ENCODE measurements at places on chromosomes 7 and 10. TPM values are rescaled to one million over a fixed set of nuclear protein-coding genes. Genes with fewer than 3 reads are reported as not detected.

The ANXA7 gene
- total RNA-seq: 148 TPM

The DGKI gene
- 2.9 TPM for total RNA-seq

The NEURL1 gene
- 1.00 TPM for total RNA-seq

The CHAT gene
- total RNA-seq: not detected

The ZCCHC24 gene
- 19.6 TPM for total RNA-seq

The SLC26A5 gene
- total RNA-seq: not detected

The MOGAT3 gene
- total RNA-seq: not detected

The CLEC2L gene
- total RNA-seq: not detected

The ITGB8 gene
- total RNA-seq: 3.7 TPM

The WEE2 gene
- total RNA-seq: not detected

The DOCK1 gene
- 85.2 TPM for total RNA-seq

The MMD2 gene
- not detected for total RNA-seq

The DNAJC9 gene
- total RNA-seq: 30.6 TPM

The AKR1C4 gene
- total RNA-seq: not detected

The ZP3 gene
- total RNA-seq: 0.55 TPM

The CH25H gene
- total RNA-seq: 0.25 TPM

The CACNB2 gene
- 0.33 TPM for total RNA-seq

The EPHA1 gene
- total RNA-seq: 0.33 TPM

The LRRC61 gene
- 2.2 TPM for total RNA-seq

The ASZ1 gene
- not detected for total RNA-seq

The HABP2 gene
- total RNA-seq: not detected

The AGMO gene
- total RNA-seq: not detected

The TFR2 gene
- total RNA-seq: 0.33 TPM

The GIMAP6 gene
- total RNA-seq: 0.25 TPM

The PRLHR gene
- total RNA-seq: not detected

The LRWD1 gene
- 35.4 TPM for total RNA-seq

The EPHB6 gene
- 5.0 TPM for total RNA-seq

The ICA1 gene
- 1.3 TPM for total RNA-seq

The SPAM1 gene
- not detected for total RNA-seq

The SVOPL gene
- total RNA-seq: not detected

The GARIN1A gene
- 0.33 TPM for total RNA-seq

The HOXA6 gene
- 1.7 TPM for total RNA-seq

The FBH1 gene
- total RNA-seq: 115 TPM

The TM9SF3 gene
- 161 TPM for total RNA-seq

The CPED1 gene
- total RNA-seq: 117 TPM

The TBX20 gene
- total RNA-seq: not detected

The RTKN2 gene
- 6.3 TPM for total RNA-seq

The SLC13A1 gene
- not detected for total RNA-seq
